ENCODE measurements at places on chromosomes 11 and 22.

- DNase-seq = peak; percentile 44
Observed at GRCh38 chr11:31487848-31488247, 21.6 kb downstream of the IMMP1L start.

DNA sequence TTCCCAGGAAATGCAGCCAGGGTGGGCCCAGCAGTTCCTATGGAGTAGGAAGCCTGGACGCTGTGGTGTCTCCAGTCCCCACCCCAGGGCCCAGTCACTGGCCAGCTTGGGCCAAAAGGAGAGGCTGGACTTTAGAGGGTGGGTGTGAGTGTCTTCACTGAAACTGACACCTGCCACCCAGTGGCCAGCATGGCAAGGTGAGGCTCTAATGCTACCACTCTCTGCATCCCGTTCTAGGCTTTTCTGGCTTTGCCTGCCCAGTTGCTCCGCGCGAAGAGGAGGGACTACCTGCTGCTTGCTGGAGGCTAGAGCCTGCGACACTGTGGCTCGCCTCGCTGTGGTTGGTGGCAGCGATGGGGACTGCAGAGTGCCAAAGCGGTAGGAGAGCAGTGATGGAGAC is 35.4 kb downstream of the C22orf42 start:
- DNase-seq = no peak

DNA sequence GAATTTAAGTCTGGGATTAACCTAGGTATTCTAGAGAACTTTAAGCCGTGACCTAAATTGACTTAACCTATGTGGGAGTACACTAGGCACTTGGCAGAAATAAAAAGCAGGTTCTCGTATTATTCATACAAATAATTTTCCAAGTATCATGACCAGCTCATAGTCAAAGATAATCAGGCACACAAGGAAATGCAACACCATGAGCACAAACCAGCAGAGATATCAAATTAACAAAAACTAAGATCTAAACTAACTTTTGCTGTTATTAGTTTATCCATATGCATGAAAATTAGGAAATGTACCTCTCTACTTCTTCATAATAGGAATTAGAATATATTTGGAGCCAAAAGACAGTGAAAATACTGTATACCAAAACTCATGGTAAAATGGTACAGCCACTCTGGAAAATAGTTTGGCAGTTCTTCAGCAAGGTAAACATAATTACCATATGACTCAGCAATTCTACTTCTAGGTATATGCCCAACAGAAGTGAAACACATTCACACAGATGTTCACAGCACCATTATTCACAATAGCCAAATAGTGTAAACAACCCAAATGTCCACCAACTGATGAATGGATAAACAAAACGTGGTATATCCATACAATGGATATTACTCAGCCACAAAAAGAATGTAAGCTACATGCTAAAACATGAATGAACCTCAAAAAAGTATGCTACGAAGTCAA is 154.1 kb downstream of the ENTHD1 start:
- no peak for DNase-seq

- DNase-seq = no peak
Observed at GRCh38 chr22:20013382-20013871, 3.2 kb downstream of the ARVCF start.

GRCh38 chr11:76008474-76008873 is 193.5 kb downstream of the UVRAG start:
- DNase-seq = no peak

- DNase-seq = no peak
Observed at GRCh38 chr11:118921929-118922744, 3.6 kb downstream of the BCL9L start.

DNA sequence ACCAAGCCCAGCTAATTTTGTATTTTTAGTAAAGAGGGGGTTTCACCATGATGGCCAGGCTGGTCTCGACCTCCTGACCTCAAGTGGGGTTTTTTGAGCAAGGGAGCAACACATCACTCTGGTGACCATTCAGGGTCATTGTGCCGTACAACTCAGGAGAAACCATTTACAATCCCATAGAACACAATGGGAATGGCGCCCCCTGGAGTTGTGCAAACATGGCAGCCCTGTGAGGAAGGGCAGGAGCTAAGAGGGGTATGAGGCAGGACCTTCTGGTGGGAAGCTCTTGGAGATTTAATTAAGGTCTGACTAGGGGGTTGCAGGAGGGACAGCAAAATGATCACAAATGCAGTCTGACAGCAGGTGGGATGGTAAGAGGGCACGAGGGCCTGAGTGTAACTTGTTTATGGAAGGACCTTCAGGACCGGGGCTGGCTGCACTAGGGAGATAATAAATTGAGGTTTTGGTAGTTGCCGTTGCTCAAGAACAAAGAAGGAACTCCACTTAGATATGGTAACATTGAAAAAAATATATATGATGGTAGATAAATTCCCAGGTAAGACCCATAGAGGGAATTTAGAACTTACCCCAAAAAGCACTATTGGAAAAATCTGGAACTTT is 9.1 kb upstream of the CSF2RB start:
- DNase-seq = no peak
